ENCODE measurements at places on chromosomes 12 and 14.

DNA sequence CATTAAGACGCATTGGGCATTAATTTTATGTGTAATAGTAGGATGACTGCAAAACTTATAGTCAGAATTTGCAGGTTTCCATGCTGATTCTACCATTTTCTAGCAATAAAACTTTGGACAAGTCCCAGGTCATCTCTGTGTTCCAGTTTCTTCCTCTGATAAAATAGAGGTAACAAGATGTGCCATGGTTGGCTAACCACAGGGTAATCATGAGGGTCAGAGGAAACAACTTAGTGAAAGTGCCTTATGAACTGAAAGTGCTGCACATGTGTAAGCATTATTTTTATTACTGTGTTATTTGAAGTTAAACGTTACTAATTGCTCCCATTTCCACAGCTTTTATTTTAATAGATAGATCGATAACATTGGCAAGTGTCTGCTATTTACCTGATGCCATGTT is 21.1 kb downstream of the SMCO2 start:
- DNase-seq = no peak

GRCh38 chr14:24013654-24014514 is 25.2 kb downstream of the DHRS4L2 start:
- no peak for DNase-seq

DNA sequence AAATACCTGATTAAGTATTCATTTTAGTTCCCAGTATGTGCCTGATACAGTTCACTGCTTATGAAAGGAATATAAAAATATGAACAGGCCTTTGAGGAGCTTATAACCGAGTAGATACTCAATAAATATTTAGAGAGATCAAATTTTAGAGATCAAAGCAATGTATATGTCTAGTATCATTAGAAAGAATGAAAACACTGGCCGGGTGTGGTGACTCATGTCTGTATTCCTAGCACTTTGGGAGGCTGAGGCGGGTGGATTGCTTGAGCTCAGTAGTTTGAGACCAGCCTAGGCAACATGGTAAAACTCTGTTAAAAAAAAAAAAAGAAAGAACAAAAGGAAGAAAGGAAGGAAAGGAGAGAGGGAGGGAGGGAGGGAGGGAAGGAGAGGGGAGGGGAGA is 113.2 kb upstream of the EEA1 start:
- no peak for DNase-seq

DNA sequence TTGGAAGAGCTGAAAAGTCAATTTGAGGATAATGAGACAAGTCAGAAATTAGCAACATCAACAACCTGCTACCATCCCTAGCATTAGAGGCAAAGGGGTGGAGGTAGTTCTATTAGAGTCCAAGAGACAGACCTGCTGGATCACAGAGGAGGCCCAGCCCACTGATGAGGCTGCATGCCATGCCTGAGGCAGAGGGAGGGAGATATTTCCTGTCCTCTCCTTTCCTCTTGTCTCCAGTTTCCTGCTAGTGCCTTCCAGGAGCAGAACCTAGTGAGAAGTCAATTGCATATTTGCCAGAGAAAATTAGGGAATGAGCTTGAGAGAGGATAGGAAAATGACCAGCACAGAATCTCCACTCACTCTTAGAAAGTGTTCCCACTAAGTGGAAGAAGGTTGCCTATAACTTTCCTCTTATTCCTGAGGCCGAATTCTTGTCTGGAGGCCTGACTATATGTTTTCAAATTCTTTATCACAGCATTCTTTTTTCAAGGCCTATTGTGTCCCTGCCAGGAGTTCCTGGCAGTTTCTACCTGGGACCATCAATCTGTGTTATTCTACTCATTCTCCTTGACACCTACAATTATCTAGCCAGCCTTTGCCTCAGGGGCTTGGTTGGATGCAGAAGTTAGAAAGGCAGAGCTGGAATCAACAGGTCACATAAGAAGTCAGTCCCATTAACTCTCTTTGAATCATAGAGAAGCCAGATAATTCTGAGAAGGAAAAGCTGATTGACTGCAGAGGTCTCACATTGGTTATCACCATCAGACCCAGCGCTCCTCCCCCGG is 121.9 kb downstream of the EMP1 start:
- DNase-seq = no peak

- DNase-seq = no peak
These were observed 59.3 kb upstream of the TMPO start for GRCh38 chr12:98456041-98456440.

- no peak for DNase-seq
These were observed 393 bp downstream of the ORMDL2 start for GRCh38 chr12:55818140-55818728.

GRCh38 chr12:5451251-5451650 is 19.3 kb downstream of the NTF3 start:
- no peak for DNase-seq

- no peak for DNase-seq
These were observed 62.8 kb upstream of the RFLNA start for GRCh38 chr12:124231980-124232653.

GRCh38 chr14:98733536-98733935 is 538.5 kb downstream of the BCL11B start:
- no peak for DNase-seq

- no peak for DNase-seq
These were observed 238.6 kb upstream of the CRY1 start for GRCh38 chr12:107331912-107332311.

GRCh38 chr12:41709463-41710285 is 435.0 kb downstream of the GXYLT1 start:
- no peak for DNase-seq

DNA sequence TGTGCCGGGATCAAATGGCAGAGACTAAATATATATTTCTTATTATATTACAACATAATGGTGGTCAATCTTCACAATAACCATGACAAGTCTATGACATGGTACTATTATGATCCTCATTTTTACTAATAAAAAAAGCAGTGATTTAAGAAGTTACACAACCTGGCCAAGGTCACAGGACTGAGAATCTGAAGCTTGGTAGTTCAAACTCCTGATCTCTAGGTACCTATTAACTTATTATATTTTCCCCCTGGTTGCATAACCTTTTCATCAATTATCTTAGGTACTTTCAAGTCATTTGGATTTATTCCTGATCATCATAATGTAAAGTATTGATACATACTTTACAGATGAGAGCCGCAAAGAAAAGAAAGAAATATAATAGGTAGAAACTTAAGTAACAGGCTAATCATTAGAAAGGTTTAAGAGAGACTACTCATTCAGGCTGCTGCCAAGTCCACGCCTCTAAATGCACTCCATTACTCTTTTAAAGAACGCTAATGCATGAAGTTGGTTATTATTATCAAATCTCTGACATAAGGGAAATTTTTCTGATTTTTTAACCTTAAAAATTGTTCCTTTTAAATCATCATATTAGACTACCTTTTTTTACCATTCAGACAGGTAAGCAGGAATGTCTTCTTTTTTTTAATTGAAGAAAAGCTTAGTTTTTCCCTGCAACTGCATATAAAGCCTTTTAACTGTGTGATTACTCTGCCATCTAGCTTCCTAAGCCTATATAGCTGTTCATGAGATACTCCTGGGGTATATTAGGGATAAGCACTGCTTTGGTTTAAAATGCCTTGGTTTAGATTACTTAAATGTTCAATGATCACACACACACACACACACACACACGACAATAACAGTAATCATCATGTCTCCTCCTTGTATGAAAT is 35.6 kb downstream of the RPS29 start:
- DNase-seq = no peak

GRCh38 chr14:101082436-101083384 is 179.2 kb upstream of the RTL1 start:
- no peak for DNase-seq

DNA sequence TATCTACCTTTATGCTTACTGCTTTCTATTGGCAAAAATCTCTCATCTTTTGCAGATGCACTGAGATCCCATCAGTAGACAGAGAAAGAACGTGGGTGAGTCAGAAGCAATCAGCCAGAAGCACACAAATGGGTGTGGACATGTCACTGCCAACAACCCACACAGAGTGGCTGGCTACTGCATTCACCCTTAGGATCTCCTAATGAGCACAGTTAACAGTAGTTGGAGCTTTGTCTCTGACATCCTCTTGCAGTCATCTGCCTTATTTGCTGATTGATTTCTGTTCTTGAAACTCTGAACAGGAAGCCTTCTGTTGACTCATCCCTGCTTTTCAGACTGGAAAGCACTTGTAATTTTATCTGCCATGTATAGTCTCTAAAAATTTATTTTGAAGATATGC is 117.2 kb downstream of the RGS6 start:
- DNase-seq = no peak

DNA sequence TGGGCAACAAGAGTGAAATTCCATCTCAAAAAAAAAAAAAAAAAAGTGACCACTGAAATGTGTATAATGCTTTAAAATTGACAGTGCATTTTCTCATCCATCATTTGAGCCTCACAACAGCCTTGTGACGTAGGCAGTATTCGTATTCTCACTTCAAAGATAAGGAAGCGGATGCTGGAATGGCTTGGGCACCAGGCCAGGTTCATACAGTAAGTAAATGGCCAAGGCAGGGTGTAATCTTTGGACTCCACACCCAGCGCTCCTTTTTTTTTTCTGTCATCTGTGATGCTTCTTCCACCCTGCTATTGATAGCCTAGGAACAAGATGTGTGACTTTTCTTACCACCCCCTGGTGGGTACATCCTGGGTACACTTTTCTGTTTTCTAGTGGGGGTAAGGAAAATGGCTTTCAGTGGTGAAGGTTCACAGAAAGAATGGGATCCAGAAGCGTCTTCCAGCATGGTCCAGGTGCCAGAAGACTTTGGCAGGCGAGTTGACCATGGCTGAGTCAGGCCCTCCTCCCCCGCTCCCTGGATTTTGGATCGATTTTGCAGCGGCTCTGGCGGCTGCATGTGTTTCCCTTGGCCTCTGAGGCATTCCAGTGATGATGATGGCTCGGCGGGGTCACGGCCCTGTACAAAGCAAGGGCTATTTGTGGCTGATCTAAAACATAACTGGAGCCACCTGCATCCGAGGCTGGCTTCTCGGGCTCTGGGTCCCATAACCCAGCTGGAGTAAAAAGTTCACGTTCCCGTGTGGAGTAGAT is 110.6 kb downstream of the CACNA1C start:
- peak; percentile 93 for DNase-seq

DNA sequence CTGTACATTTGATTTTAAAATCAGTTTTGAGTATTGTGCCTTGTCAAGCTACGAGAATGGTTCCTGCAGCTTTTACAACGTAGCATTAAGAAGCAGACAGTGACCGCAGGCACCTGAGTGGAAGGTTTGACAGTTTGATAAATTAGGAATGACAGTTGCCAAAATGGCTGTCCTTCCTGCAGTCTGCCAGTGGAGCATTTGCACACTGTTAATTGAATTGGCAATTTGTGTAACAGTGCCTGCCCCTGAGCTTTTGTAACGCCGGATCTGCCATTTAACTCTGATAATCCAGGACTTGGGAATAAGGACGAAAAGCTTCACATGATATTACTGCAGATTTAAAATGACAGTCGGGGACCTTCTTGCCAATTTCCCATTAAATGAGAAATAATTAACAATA is 385.3 kb downstream of the NPAS3 start:
- DNase-seq = no peak

GRCh38 chr12:60349232-60349978 is 753.6 kb downstream of the SLC16A7 start:
- DNase-seq = no peak

DNA sequence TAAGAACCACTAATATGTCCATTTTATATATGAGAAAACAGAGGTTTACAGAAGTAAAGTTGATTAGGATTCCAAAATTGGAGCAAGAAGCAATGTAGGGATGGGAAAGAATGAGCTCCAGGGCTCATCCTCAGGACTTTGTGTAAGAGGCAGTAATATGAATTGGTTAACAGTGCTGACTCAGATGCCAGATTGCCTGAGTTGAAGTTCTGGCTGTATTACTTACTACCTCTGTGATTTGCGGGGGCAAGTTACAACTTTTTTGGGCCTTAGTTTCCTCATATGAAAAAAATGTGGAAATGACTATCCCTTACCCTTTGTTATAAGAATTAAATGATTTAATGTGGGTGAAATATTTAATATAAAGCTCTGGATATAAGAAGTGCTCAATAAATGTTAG is 35.1 kb upstream of the PPP2R5E start:
- DNase-seq = no peak

DNA sequence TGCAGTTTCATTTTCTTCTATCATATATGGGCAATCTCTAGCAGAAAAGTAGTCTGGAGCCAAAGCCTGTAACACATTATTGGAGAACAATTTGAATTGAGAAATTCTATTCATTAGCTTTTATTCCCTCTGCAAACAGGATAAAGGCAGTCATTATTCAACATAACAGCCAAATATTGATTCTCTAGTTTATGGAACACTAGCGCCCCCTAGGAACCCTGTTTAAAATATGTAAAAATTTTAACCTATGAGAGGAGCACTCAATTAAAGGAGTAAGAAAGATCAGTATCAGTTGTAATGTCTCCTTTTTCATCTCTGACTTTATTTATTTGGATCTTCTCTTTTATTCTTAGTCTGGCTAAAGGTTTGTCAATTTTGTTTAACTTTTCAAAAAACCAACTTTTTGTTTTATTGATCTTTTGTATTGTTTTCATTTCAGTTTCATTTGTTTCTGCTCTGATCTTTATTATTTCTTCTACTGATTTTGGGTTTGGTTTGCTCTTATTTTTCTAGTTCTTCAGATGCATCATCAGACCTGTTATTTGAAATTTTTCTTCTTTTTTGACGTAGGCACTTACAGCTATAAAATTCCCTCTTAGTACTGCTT is 4.8 kb upstream of the LMNTD1 start:
- no peak for DNase-seq

GRCh38 chr12:9033265-9033887 is 44.0 kb downstream of the KLRG1 start:
- no peak for DNase-seq

- DNase-seq = no peak
These were observed 137.2 kb upstream of the DHRS4 start for GRCh38 chr14:23816371-23816770.

- no peak for DNase-seq
These were observed 149.7 kb downstream of the AEBP2 start for GRCh38 chr12:19588951-19589350.

DNA sequence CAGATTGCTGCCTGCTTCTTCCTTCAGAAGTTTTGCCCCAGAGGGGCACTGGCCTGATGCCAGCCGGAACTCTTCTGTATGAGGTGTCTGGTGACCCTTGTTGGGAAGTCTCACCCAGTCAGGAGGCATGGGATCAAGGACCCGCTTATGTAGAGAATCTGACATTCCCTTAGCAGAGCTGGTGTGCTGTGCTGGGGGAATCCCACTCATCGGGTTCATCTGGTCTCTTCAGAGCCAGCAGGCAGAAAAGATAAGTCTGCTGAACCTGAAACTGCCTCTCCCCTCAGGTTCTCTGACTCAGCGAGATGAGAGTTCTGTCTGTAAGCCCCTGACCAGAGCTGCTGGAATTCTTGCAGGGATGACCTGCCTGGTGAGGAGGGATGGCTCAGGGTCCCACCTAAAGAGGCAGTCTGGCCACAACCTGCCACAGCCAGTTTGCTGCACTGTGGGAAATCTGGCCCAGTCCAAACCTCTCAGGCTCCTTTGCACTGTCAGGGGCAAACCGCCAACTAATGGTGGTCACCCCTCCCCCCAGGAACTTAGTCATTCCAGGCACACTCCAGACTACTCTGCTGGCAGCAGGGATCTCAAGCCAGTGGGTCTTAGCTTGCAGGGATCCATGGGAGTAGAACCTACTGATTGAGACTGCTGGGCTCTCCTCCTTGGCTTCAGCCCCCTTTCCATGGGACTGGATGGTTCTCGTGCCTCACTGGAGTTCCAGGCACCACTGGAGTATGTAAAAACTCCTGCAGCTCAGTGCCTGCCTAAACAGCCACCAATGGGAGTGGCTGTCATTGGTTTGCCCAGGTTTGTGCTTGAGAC is 4.1 kb downstream of the CLEC2D start:
- DNase-seq = peak; percentile 73
